ENCODE measurements at places on chromosomes 1 and 21. TPM values are rescaled to one million over a fixed set of nuclear protein-coding genes. Genes with fewer than 3 reads are reported as not detected.
A peak's percentile ranks its signal among the peaks of the same experiment; 100 is the strongest.

GRCh38 chr1:10682108-10682445 is 114.4 kb downstream of the CASZ1 start:
- no peak for DNase-seq
- H3K36me3 ChIP-seq, result no peaks in the 10 kb centered on the region
- H3K27me3 ChIP-seq, result no peaks in the 10 kb centered on the region
- peaks cover 30% of the 10 kb centered on the region for H3K4me1 ChIP-seq
- H3K27ac ChIP-seq, result peak overlapping the region; percentile 55

- H3K4me1 ChIP-seq, result no peaks in the 10 kb centered on the region
- H3K4me3 ChIP-seq, result no peak overlapping the region
- no peak for DNase-seq
- no peak overlapping the region for H3K27ac ChIP-seq
- H3K27me3 ChIP-seq, result no peaks in the 10 kb centered on the region
These were observed 593.4 kb upstream of the ZP4 start for GRCh38 chr1:238484121-238484520.

DNA sequence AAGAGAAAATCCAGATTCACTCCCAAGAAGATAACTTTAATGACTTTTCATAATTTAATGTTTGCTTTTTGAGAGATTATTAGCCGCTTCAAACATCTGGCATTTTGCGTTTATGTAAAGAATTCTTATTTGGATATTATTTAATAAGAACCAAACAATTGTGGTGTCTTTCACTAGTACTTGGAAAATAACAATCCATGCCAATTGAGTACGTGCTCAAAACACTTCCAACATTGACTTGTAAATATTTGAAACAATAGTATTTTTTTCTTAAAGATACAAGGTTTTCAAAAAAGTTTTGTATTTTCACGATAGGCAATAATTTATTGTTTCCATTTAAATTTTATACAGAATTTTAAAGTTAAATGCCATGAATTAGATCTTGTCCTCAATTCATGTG is 498.7 kb downstream of the AMY1C start:
- no peak for DNase-seq
- H3K4me1 ChIP-seq, result no peaks in the 10 kb centered on the region
- no peaks in the 10 kb centered on the region for H3K27me3 ChIP-seq
- peaks cover 6% of the 10 kb centered on the region for H3K36me3 ChIP-seq
- no peak overlapping the region for H3K4me3 ChIP-seq

The SPATA17 gene
- total RNA-seq, result not detected

The CNKSR1 gene
- 2.4 TPM for total RNA-seq

The ITLN2 gene
- total RNA-seq, result not detected

The LIPI gene
- total RNA-seq, result not detected

DNA sequence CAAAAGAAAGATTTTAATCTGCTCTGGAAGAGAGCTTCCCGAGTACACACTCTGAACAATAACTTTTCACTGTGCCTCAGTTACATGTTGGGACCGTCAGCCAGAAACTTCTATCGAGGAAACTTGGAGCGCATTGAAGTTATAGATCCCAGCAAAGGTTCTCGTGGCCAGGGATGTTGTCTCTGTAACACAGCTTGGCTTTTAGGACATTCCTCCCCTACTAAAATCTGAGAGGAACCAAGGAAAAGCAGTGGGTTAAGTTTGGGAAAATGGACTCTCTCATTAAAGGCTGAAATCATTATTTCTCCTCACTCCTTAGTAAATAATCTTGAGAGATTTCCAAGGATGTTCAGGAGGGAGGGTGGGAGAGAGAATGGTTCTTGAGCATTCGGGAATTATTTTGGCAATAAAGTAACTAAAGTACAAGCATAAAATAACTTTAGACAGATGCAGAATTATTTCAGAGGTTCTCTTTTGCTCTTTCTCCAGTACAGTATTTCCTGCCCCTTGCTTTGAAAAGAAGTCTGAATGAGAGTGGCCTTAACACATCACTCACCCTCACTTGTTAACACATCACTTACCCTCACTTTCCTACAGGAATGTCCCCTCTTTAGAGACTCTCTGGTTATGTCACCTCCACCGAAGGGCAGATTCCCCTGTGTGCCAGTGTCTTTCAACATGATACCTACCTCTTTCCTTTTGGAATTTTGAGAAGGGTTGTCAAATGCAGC is 1.8 kb upstream of the NFIA start:
- H3K27me3 ChIP-seq, result no peaks in the 10 kb centered on the region
- H3K27ac ChIP-seq, result peak overlapping the region; percentile 88
- H3K36me3 ChIP-seq, result no peaks in the 10 kb centered on the region

GRCh38 chr1:240401731-240402130 is 210.2 kb downstream of the GREM2 start:
- DNase-seq, result no peak
- no peaks in the 10 kb centered on the region for H3K4me1 ChIP-seq
- H3K27me3 ChIP-seq, result no peaks in the 10 kb centered on the region
- no peak overlapping the region for H3K27ac ChIP-seq
- no peak overlapping the region for H3K4me3 ChIP-seq

- no peak for DNase-seq
- no peak overlapping the region for H3K27ac ChIP-seq
- no peaks in the 10 kb centered on the region for H3K4me1 ChIP-seq
- no peaks in the 10 kb centered on the region for H3K36me3 ChIP-seq
- H3K4me3 ChIP-seq, result no peak overlapping the region
These were observed 324.2 kb downstream of the SEC16B start for GRCh38 chr1:177645491-177646190.

DNA sequence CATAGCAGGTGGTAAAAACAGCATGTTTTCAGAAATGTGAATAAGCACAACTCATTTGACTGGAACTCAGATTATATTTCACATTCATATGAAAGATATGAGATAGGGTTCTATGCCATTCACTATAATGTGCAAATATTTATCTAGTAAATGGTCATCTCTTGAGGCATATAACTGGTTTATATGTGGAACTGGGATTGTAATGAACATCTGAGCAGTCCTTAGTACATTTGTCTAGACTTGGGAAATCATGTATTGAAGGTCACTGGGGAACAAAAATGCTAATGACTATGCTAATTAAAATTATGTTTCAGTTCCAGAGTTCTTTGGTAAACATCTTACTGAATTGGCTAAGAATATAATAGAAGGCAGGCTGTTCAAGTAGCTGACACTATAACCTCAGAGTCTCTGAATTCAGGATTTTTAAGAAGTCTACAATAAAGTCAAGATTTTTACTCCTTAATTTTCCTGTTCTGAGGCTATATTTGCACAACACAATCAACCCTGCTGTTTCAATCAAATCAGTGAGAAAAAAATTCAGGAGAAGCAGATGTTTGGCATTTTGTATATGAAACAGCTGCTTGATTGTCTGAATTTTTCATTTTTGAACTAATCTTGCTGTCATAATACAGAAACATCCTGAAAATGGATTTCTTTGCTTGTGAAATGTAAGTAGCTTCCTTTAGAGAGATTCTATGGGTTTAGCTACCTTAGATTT is 244.8 kb upstream of the RGS18 start:
- no peak for DNase-seq
- no peak overlapping the region for H3K4me3 ChIP-seq
- H3K27me3 ChIP-seq, result no peaks in the 10 kb centered on the region

DNA sequence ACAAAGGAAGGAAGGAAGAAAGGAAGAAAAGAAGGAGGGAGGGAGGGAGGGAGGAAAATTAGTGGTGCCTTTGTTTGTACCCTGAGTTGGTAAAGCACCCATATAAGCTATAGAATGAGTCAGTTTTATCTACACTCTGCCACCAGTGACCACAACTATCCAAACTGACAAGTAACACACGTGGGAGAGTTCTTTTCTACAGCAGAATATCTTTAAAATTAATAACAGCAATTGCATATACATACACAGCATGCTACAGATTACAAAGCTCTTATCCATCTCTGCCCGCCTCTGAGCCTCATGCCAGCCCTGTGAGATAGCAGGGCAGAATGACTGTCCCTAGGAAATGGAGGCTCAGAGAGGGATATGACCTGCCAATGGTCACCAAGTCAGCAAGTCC is 20.3 kb downstream of the CDCP2 start:
- no peaks in the 10 kb centered on the region for H3K27me3 ChIP-seq
- no peaks in the 10 kb centered on the region for H3K4me1 ChIP-seq
- H3K36me3 ChIP-seq, result no peaks in the 10 kb centered on the region

The DMBX1 gene
- total RNA-seq, result not detected

The MRPL20 gene
- total RNA-seq, result 162 TPM

- peaks cover 11% of the 10 kb centered on the region for H3K4me1 ChIP-seq
- DNase-seq, result no peak
- no peak overlapping the region for H3K27ac ChIP-seq
- peaks cover 29% of the 10 kb centered on the region for H3K36me3 ChIP-seq
These were observed 76.4 kb downstream of the ACBD6 start for GRCh38 chr1:180425952-180426351.

DNA sequence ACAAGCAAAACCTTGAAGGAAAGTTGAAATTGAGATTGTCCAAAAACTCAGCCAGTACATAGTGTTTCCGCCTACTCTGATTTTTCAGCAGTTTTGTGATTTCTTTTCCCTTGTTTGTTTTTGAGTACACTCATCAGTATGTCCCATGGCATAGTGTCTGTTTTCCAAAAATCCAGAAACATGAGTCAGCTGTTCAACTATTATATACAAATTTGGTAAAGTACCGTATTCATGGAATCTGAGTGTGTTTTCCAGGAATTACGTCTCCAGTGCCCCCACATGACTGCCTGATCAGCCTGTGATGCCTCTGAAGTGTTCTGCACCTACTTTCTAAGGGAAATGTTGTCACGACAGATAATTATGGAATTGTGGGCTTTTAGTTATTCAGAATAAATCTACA is 186.8 kb downstream of the LTN1 start:
- H3K4me3 ChIP-seq, result no peak overlapping the region
- no peak for DNase-seq
- no peaks in the 10 kb centered on the region for H3K4me1 ChIP-seq
- H3K36me3 ChIP-seq, result peaks cover 17% of the 10 kb centered on the region
- peaks cover 3% of the 10 kb centered on the region for H3K27me3 ChIP-seq

DNA sequence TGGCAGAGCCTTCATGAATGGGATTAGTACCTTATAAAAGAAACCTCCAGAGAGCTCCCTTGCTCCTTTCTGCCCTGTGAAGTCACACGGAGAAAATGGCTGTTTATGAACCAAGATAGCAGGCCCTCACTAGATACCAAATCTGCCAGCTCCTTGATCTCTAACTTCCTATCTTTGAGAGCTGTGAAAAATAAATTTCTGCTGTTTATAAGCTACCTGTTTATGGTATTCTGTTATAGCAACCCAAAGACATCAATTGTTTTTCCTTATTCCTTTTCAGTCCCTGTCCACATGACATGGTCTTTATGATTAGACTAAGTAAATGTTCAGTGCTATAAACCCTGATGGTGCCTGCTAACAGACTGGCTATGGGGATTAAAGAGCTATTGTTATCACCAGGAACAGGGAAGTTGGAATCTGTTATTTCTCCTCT is 9.7 kb upstream of the STIL start:
- H3K4me1 ChIP-seq, result no peaks in the 10 kb centered on the region
- no peaks in the 10 kb centered on the region for H3K36me3 ChIP-seq
- no peak overlapping the region for H3K4me3 ChIP-seq
- H3K27ac ChIP-seq, result no peak overlapping the region
- DNase-seq, result no peak
- H3K27me3 ChIP-seq, result no peaks in the 10 kb centered on the region

GRCh38 chr1:247431643-247432042 is 15.7 kb downstream of the NLRP3 start:
- peaks cover 56% of the 10 kb centered on the region for H3K36me3 ChIP-seq
- no peaks in the 10 kb centered on the region for H3K27me3 ChIP-seq
- H3K4me1 ChIP-seq, result peaks cover 11% of the 10 kb centered on the region
- no peak for DNase-seq
- H3K27ac ChIP-seq, result no peak overlapping the region
- H3K4me3 ChIP-seq, result no peak overlapping the region

The GBP4 gene
- 27.2 TPM for total RNA-seq

DNA sequence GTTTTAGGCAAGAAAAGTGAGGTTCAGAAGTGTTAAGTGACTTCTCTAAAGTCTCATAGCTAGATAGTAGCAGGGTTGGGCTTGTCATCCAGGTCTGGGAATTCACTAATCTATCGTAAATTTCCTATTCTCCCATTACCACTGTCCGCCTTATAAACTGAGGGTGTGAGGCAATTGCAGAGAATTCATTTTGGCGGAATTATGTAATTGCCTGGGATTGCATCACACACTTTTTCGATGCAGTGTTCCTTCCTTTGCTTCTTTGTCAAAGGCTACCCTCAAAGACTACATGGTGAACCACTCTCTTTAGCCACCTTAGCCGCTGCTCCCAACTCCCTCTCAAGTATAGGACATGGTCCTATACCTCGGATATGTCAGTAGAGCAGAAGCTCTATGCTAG is 19.1 kb downstream of the SELP start:
- H3K4me1 ChIP-seq, result peaks cover 37% of the 10 kb centered on the region
- no peaks in the 10 kb centered on the region for H3K36me3 ChIP-seq
- H3K27ac ChIP-seq, result no peak overlapping the region

The AMY2B gene
- 63.7 TPM for total RNA-seq

The CYP4X1 gene
- total RNA-seq, result not detected

The VASH2 gene
- total RNA-seq, result not detected

- H3K4me1 ChIP-seq, result peaks cover 86% of the 10 kb centered on the region
- peak overlapping the region; percentile 97 for H3K27ac ChIP-seq
- no peaks in the 10 kb centered on the region for H3K27me3 ChIP-seq
- no peak for DNase-seq
- H3K4me3 ChIP-seq, result peak overlapping the region; percentile 99
These were observed 2.5 kb upstream of the DENND2D start for GRCh38 chr1:111202707-111203623.

The SPATA21 gene
- total RNA-seq, result not detected

DNA sequence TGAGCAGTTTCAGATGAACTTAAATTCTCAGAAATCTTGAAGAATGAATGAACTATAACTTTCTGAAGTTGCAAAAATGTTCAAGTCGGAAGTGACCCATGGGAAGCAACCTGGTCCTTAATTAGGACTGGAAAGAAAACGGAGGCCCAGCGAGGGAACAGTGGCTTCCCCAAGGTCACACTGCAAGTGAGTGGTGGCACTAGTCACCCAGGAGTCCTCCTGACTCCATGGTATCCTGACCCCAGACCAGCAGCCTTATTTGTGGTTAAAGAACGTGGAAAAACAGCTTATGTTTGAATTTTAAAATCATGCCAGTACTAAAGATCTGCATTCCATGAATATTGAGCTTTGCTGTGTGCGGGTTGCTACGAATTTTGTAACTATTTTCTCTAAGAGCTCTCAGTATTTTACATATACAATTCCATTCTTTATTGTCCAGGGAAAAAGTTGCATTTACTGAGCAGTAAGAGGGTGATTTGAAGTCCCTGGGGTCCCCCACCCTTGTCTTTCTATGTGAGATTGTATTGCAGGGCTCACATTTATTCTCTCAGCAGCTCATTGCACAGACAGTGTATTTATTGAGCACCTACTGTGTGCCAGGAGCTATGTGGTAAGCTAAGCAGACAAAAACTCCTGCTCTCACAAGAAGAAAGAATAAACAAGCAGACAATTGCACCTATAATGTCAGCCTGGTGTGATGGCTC is 61.6 kb upstream of the ATP5PO start:
- H3K27me3 ChIP-seq, result no peaks in the 10 kb centered on the region
- H3K4me1 ChIP-seq, result peaks cover 48% of the 10 kb centered on the region
- no peak for DNase-seq
- peaks cover 3% of the 10 kb centered on the region for H3K36me3 ChIP-seq
- peak overlapping the region; percentile 91 for H3K27ac ChIP-seq

The NTNG1 gene
- not detected for total RNA-seq

GRCh38 chr1:167717351-167717750 is 4.4 kb upstream of the MPZL1 start:
- H3K27ac ChIP-seq, result no peak overlapping the region
- no peak for DNase-seq
- H3K4me3 ChIP-seq, result peak overlapping the region; percentile 90
- H3K4me1 ChIP-seq, result peaks cover 49% of the 10 kb centered on the region
- no peaks in the 10 kb centered on the region for H3K27me3 ChIP-seq

- no peaks in the 10 kb centered on the region for H3K36me3 ChIP-seq
- peaks cover 50% of the 10 kb centered on the region for H3K4me1 ChIP-seq
- peak overlapping the region; percentile 80 for H3K27ac ChIP-seq
These were observed 3.0 kb downstream of the TMPRSS3 start for GRCh38 chr21:42392731-42393442.

Measured in naive thymus-derived CD8-positive, alpha-beta T cell (primary cell).